ENCODE measurements at places on chromosomes 16 and 17.

GRCh38 chr17:76368545-76368944 is 14.8 kb upstream of the PRPSAP1 start:
- DNase-seq: no peak

GRCh38 chr17:60355663-60356594 is 36.0 kb downstream of the USP32 start:
- DNase-seq: no peak

GRCh38 chr16:87007907-87008306 is 309.3 kb downstream of the C16orf95 start:
- no peak for DNase-seq

GRCh38 chr16:3065742-3066439 is 451 bp downstream of the IL32 start:
- DNase-seq: no peak
